ENCODE measurements at places on chromosomes 3 and 15.
A peak's percentile ranks its signal among the peaks of the same experiment; 100 is the strongest.

DNA sequence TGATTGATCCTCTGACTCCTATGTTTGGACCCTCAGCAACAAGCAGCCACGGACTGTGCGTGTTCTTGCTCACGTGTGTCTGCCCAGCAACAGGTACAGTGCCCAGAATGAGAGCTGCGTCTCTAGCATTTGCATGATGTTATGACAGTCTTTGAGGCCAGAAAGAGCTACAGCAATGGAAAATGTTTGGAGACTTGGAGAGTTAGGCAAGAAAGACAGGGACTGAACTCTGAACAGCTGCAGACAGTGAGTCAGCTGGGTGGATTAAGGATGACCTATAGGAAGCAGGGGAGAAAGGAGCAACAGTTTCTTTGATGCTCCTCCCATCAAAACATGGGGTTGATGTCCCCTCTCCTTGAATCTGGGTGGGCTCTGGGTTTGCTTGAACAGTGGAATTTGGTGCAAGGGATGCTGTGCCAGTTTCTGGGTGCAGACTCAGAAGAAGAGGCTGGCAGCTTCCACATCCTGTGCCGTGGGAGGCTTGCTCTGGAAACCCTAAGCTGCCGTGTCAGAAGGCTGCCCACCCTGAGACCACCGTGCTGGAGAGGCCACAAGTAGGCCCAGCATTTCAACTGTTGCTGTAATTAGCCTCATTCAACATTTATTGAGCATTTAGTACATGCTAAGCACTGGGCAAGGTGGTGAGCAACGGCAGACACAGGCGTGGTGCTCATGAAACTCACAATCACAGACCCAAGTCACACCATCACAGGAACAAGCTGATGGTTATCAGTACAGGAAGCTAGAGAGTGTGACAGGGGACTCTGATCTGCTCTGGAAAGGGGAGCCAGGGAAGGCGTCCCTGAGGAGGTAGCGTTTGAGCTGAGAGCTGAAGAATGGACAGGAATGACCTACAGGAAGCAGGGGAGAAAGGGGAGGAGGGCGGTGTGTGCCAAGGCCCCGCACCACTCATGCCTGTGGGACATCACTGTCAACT, 21.7 kb downstream of the CCR9 start:
- DNase-seq: no peak

DNA sequence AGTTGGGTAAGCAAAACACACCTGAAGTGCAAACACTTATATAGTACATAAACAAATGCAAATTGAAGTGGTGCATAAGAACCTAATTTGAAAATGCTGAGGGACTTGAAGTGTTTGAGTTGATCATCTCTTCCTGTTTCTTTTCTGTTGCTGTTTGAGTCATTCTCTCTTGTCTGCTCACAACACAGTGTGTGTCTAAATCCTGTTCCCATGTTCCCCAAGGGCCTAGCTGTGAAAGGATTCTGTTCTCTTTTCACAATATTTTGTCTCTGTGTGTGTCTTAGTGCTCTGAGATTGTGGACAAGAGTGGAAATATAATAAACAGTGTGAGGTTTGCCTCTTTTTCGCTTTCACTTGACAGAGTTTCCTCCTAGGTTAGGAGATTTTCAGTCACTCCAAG, 6.1 kb downstream of the CD96 start:
- no peak for DNase-seq

DNA sequence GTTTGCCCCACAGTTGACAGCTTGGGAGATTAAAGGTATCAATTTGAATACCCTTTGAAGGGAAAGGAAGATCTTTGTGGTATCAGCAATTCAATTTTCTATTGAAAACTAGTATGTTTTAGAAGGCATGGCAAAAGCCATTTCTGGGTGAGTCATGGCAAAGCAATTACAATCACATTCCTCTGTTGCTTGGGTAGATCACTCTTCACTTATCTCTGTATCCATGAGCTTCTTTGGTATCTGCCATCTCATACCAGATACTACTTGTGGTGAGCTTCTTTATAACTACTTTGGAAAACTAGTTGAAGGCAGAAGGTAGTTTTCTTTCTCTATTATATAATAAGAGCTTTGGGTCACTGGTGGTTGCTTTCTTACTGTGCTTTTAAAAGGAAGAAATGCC, 28.3 kb upstream of the LSAMP start:
- no peak for DNase-seq

GRCh38 chr3:18393906-18394305, 31.2 kb downstream of the SATB1 start:
- peak; percentile 59 for DNase-seq

GRCh38 chr15:89332446-89332845, 2.2 kb downstream of the POLG start:
- DNase-seq: no peak

- DNase-seq: peak; percentile 41
Observed at GRCh38 chr3:40899286-40899712, 300.0 kb upstream of the CTNNB1 start.
